CD14-positive monocyte (primary cell): ENCODE measurements at places on chromosomes 4 and X.

DNA sequence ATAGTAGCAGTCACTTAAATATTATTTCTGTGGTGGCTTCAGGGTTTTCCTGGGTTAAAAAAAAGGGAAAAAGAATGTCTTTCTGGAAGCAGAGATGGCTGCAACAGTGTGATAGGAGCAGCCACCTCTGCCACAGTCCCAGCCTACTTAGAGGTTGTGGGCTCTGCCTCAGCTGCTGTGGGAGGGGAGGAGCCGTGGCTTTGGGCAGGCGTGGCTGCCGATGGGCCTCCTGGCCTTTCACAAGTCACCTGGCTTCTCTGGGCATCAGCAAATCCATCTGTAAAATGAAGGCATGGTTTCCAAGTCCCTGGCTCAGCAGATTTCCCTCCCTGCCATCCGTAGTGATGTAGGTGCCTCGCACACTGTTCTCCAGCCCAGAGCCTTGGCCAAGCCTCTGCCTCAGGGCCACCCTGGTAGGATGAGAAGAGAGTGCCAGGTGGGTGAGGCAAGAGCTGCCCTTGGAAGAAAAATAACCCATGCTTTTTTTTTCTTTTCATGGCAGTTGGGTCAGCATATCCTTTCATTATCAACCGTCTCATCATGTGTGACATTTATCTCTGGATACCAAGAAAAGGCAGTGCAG, 66.1 kb downstream of the PTTG2 start:
- DNase-seq, result no peak

- no peak for DNase-seq
Observed at GRCh38 chr4:122700178-122700725, 32.3 kb upstream of the BBS12 start.

DNA sequence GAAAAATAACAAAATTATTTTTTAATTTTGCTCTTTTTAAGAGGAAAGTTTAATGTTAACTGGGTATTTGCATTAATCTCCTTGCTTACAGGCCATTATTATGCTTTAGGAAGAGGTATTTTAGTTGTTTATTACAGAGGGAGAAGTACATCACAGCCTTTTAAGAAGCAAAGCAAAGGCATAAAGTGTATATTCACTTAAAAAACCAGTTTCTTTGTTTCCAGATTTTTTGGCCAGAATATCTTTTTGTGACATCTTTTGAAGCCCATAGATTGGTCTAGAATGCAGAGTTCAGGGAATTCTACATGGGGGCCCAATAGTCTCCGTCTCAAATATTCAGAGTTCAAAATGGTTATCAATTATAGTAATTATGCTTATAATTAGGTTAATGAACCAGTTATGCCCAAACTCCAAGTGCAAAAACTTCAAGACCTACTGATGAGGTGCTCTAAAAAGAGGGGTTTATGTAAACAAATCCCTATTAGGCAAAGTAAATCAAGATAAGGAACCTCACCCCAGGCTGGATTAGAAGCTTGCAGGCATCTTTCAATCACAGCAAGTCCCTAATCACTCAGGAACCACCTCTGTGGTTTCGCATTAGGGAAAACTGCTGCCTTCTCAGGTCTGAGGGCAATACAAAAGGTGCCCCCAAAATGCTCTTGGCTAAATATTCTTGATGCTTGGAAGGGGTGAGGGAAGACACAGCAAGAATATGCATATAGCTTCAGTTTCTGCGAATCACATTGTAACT, 1.4 kb downstream of the CXXC4 start:
- no peak for DNase-seq

- no peak for DNase-seq
Observed at GRCh38 chrX:118589227-118589626, 93.6 kb downstream of the DOCK11 start.

GRCh38 chr4:15774020-15774420, 4.1 kb upstream of the CD38 start:
- DNase-seq, result no peak

DNA sequence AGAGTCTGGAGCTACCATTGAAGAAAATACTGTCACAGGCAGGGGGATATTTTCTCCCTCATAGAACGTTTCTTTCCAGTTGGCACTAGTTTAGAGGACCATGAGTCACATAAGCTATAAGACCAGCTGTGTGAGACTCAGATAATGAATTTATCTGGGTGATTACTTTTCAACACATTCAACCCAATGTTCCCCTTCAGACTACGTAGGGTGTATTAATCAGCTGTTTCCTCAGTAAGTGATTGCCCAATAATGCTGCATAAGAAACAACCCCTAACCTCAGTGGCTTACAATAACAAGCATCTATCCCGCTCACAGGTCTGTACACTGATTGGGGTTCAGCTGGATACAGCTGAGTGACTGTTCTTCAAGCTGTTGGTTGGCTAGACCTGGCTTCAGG, 38.1 kb downstream of the CBLL2 start:
- no peak for DNase-seq

DNA sequence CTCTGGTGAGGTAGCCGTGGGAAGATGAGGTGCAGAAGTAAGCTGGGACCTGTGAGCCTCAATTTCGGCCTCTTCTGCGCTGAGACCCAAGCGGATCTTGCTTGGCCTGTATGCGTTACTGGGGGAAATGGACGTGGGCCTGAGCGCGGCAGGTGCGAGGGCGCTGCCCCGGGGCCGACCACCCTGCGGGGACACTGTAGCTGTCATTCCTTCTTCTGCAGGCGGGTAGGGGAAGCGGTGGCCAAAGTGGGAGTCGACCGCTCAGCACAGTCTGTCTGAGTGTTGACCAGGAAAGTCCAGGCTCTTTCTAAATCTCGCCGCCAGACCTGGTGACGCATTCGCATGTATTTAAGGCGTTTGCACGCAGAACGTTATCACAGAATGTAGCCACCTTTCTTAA, 3.3 kb upstream of the LRAT start:
- no peak for DNase-seq

DNA sequence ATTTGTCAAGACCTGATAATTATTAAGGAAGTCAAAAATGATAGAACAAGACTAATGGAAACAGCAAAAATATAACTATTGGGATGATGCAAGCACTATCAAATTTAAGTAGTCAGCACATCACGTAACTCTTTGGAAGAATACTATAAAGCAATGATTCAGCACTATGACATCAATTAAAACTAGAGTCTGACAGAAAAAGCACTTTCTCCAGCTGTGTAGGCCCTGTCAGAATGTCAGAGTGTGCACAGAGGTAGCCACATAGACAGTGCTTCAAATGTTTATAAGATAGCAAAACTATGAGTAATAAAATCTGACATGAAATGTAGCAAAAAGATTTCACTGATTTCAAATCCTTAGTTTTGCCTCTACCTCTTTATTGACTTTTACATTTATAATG, 1226.6 kb upstream of the ADGRL3 start:
- no peak for DNase-seq

DNA sequence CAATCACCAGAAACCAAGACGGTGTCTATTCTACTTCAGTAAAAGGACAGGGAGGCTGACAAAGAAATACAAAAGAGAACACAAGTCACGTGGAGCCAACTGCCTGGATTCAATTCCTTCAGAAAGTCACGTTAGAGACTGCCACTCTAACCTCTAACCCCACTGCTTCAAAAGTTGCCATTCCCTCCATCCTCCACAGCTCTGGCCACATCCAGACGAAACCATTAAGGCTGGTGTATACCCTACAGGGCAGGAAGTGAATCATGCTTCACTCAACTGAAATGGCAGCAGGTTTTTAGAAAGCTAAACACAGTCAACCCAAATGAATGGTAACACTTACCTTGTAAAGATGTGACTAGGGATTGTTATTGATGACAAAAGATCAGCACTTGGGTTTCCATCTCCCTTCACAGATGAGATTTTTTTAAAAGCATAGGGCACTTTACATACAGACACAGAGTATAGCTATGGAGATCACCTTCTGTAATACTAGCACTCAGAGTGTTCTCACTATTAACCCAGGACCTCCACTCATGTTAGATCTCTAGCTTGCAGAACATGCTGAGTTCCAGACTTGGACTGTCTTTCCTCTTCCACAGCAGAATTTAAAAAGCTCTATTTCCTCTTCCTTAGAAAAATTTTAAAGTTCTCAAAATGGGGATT, 37.4 kb downstream of the MAML3 start:
- DNase-seq, result peak; percentile 23

DNA sequence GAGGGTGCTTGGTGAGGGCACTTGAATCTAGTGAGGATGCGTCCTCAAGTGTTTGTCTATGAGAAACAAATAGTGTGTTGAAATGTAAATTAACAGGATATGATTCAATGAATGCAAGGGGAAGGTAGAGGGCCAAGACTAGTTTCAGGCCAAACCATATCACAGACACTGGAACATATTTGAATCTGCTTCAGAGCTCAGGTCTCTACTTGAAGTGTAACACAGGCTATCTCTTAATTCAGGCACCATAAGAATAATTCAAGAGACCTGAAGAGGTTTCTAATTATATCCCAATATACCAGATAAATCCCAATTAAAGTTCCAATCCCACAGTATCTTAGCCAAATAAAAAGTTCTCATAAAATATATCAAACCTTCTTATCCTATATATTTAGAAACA, 146.5 kb upstream of the INTU start:
- no peak for DNase-seq

DNA sequence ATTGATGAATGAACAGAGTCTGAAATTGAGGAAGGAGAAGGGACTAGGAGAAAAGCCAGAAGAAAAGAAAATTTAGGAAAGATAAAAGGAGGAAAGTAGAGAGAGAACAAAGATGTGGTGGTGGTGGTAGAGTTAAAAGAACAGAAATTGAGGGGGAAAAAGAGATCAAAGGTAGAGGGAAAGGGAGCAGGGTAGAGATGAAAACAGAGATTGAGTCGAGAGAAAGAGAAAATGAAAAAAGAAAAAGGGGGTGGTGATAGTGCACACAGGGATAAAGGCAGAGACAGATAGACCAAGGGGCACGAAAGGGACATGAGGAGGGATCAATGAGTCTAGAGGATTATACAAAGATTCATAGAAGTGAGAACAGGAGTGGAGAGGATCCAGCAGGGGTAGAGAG, 3.9 kb downstream of the ALAS2 start:
- DNase-seq, result no peak

- no peak for DNase-seq
Observed at GRCh38 chrX:103056902-103057301, 7.1 kb downstream of the BEX1 start.

GRCh38 chr4:85474818-85475630, at the start of gene ARHGAP24:
TSS of gene ARHGAP24 (plus strand) at chr4:85475150.
- DNase-seq, result peak; percentile 82
